HT-29 (cell line): ENCODE measurements at places on chromosomes 3 and 15. TPM values are rescaled to one million over a fixed set of nuclear protein-coding genes. Genes with fewer than 3 reads are reported as not detected.

GRCh38 chr3:13540297-13540995 is 8.5 kb upstream of the FBLN2 start:
- no peak for DNase-seq

GRCh38 chr15:34252545-34252944 is 27.7 kb downstream of the EMC4 start:
- DNase-seq = no peak

DNA sequence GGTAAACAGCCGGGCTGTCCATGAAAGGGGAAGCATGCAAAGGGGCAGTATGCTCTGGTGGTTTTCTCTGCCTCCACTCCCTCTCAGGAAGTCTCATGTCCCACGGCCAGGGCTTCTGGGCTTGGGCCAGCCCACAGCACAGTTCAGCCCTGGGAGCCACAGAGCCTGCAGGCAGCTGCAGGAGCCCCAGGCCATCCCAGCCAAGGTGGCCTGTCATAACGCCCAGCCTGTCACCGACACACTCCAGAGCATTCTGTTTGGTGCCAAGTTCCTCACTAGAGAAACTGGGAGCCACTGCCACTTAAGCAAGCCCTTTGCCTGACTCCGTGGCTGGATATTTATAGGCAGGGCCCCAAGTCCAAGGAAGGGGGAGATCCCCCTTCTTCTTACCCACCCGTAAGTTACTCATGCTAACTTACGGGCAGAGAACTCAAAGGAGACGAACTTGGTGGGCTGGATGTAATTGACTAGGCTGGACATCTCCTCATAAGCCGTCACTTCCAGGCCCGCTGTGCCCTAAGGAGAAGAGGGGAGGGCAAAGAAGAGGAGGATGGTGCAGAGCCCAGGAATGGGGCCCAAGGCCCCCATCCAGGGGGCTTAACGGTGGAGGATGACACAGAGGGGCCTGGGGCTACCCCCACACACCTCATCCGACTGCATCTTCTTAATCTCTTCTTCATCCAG is 11.7 kb downstream of the PLCB2 start:
- DNase-seq = no peak

DNA sequence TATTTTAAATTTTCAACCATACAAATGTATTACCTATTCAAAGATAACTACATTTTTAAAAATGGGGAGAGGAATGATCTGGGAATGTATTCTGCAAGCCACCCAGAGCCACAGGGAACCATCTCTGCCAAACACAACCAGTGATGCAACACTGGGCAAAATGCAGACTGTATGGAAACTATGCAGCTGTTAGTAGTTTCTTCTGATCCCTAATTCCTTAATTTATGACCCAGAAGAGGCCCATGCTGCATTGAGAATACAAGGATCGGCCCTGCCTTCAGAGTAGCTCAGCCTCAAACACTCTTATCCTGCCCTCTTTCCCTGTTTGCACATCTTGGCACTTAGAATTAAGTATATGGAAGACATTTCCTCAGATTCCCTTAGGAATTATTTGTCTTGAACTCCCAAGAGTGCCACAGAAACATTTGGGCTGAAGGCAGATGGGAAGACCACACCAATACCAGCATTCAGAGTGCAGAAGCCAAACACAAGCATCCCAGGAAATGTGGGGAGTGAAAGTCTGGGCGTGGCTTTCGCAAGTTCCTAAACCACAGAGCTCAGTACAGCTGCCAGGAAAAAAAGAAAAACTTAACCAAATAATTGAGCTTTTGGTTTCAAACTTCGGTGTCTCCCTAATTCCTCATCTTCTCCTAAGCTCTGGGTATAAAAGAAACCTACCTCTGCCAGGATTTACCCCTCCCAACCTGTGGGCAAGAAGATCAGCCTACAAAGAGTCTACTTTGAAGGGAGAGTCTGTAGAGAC is 5.3 kb downstream of the SNUPN start:
- no peak for DNase-seq

DNA sequence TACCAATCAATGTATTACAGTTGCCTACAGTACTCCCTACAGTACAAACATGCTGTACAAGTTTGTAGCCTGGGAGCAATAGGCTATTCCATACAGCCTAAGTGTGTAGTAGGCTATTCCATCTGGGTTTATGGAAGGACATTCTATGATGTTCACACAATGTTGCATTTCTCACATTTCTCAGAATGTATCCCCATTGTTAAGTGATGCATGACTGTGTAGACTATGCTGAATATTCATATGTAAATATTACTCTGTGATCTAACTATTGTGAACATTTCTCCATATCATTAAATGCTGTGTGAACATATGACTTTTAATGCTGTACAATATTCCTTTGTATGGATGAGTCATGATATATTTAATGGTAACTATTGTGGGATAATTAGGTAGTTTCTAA is 139.2 kb upstream of the ADAMTS9 start:
- no peak for DNase-seq

- no peak for DNase-seq
Measured at GRCh38 chr3:121747976-121748375, 1.6 kb downstream of the GOLGB1 start.

- DNase-seq = no peak
Measured at GRCh38 chr3:87025661-87026645, 35.0 kb upstream of the VGLL3 start.

The APBA2 gene
- not detected in 2 replicates for total RNA-seq
